ENCODE measurements at places on chromosomes 5 and 9. TPM values are rescaled to one million over a fixed set of nuclear protein-coding genes. Genes with fewer than 3 reads are reported as not detected.

Gene SLU7
- total RNA-seq, result 48.5 TPM

GRCh38 chr5:84791138-84791537 lies 406.5 kb upstream of the EDIL3 start:
- no peak for DNase-seq

DNA sequence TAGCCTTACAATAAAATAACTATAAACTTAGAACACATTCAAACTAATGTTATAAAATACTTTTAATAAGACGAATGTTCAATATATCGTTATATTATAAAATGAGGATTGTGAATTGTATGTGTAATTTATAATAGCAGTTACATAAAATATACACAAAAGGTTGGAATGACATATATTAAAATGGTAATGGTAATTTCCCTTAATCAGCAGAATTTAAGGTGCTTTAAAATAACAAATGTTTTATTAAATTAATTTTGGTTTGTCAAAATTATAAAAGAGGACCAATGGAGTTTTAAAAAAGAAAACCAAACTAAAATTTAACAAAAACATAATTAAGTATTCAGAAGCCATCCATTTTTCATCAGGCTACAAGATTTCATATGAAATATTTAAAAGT lies 164.3 kb upstream of the PRDM9 start:
- DNase-seq, result no peak

DNA sequence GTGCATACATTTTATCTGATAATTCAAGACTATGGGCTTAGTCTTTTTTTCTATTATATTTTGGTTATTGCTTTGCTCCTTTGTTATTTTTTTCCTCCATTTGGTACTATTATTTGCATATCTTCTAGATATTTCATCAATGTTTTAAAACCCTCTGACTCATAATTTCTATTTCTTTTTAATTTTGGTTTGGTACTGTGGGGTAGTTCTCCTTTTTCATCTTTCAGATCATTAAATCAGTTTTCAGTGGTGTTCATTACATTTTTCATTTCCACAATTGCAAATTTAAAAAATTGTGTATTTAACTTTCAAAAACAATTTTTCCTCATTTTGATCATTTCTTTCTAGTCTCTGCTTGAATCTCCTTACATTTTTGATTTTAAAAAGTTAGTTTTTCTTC lies 7.5 kb upstream of the FRMPD1 start:
- no peak for DNase-seq

- no peak for DNase-seq
Observed at GRCh38 chr5:66207800-66208561, 63.9 kb downstream of the SREK1 start.

Gene ENTPD2
- not detected for total RNA-seq

DNA sequence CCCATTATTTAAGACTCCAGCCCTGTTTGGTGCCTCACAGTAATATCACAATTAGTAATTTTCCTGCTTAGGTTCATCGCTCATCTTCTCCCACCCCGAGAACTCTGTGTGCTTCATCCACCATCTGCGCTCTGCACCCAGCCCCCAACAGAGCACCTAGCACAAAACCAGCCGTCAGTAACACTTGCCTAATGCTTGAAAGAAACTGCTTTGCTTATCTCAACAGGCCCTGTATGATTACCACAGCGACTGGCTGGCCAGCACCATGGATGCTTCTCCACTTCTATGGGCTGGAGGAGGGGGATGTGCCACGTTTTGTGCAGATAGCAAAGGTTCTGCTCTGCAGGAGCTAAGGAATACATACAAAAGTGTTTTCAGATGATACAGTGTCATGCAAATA lies 166.8 kb downstream of the SPOCK1 start:
- no peak for DNase-seq

Gene ROPN1L
- total RNA-seq, result not detected

Gene ORM1
- total RNA-seq, result 1.5 TPM

GRCh38 chr5:127229185-127229889 lies 61.3 kb upstream of the MEGF10 start:
- peak; percentile 50 for DNase-seq

- no peak for DNase-seq
Observed at GRCh38 chr5:81948349-81948748, 23.5 kb upstream of the ATG10 start.

GRCh38 chr9:27371382-27371781 lies 74.4 kb upstream of the EQTN start:
- DNase-seq, result no peak

Gene TAF1L
- total RNA-seq, result not detected

DNA sequence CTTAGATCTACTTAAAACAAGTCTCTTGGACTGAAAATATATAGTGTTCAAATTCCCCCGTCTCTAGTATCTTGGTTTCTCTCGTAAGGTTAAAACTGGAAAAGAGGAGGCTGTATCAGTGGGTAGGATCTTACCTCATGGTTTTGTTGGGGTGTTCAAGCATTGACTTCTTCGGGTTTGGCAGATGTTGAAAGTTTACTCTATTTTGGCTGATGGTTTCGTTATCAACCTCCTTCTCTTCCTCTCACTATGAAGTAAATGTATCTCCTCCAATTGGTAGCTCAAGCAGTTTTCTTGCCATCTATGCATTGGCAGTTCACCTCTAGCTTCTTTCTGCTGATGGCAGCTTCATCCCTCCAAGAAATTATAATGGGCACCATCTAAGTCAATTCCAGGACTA lies 506.5 kb upstream of the GRIN3A start:
- no peak for DNase-seq

GRCh38 chr9:77848897-77849296 lies 182.7 kb downstream of the GNAQ start:
- no peak for DNase-seq

DNA sequence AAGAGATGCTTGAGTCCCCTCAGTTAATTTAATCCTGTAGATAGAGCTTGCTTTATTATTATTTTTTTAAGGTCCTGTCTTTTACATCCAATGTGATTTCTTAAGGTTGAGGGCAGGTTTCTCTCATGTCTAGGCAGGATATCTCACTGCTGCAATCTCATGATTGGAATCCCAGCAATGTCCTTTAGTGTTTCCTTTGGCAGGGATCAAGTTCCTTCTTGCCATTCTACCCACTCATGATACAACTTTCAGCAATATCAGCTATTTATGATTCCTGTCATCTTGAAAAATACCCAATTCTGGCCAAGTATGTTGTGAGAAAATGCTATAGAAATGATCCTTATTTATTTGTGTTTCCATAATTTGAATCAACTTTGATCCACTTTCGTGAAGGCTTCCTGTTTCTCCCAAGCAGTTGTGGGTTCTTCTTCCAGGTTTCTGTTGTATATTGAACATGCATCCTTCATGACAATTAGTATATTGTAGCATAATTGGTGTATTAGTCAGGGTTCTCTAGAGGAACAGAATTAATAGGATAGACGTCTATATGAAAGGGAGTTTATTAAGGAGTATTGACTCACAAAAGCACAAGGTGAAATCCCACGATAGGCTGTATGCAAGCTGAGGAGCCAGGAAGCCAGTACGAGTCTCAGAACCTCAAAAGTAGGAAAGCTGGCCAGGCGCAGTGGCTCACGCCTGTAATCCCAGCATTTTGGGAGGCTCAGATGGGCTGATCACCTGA lies 18.4 kb upstream of the VPS13A start:
- DNase-seq, result no peak

DNA sequence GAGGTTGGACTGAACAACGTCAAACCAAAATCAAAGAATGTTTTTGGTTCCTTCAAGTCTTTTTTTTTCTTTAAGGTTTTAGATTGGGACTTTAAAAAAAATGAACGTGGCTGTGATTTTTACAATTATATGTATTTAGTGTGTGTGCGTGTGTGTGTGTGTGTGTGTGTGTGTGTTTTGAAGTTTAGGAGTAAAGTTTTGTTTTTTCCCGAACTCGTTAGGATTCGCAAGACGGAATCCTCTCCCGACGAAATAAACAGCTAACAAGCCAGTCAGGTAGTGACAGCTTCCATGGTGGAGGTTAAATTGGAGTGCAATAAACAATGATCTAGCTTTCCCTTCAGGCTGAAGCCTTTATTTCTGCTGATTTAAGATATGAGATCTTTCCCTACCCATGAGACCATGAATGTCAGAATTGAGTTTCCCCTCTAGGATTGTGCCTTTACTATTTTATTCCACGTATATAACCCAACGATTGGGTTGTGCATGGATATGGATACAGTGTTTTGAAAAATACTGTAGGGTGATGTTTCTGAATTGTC lies 1.2 kb downstream of the KIAA1958 start:
- DNase-seq, result peak; percentile 31

- DNase-seq, result no peak
Observed at GRCh38 chr5:32539981-32540845, 45.1 kb upstream of the SUB1 start.

GRCh38 chr5:69030358-69031062 lies 63.3 kb upstream of the SLC30A5 start:
- no peak for DNase-seq

Gene AGXT2
- not detected for total RNA-seq

DNA sequence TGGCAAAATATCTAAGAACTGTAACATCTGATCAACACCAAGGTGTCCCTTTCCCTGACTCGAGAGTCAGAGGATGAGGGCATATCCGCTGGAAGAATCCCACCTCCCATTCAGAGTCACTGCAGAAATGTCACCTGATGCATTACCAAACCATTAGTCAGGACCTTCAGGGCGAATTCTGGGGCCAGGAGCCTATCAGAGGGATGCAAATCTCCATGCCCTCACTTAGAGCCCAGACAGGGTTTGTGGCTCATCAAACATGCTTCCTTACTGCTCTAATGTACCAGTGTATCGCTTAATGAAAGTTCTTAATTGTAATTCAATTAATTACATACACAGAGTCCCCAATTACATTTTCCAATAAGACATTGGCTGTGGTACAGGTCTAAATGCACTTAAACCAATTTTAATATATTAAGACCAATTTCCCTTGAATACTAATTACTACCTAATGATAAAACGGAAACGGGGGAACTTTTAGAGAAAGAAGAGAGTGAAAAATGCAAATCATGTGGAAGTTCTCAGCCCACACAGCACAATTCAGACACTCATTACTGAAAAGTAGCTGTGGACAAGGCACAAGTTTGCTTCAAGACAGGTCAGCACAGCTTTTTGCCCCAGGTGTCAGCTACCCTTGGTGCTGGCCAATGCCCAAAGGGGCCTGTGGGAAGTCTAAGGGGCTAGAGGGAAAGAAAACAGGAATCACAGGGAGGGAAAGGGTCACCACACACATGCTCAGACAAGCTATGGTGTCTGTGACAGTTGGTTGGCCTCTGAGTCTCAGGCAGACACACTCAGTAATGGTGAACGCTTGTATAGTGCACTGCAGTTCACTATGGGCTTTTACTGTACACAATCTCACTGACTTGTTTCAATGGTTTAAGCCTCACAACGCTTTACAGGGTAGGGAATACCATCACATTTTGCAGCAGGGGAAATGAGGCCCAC lies 211.6 kb downstream of the MAPKAP1 start:
- DNase-seq, result no peak

Gene NEURL1B
- 20.2 TPM for total RNA-seq

DNA sequence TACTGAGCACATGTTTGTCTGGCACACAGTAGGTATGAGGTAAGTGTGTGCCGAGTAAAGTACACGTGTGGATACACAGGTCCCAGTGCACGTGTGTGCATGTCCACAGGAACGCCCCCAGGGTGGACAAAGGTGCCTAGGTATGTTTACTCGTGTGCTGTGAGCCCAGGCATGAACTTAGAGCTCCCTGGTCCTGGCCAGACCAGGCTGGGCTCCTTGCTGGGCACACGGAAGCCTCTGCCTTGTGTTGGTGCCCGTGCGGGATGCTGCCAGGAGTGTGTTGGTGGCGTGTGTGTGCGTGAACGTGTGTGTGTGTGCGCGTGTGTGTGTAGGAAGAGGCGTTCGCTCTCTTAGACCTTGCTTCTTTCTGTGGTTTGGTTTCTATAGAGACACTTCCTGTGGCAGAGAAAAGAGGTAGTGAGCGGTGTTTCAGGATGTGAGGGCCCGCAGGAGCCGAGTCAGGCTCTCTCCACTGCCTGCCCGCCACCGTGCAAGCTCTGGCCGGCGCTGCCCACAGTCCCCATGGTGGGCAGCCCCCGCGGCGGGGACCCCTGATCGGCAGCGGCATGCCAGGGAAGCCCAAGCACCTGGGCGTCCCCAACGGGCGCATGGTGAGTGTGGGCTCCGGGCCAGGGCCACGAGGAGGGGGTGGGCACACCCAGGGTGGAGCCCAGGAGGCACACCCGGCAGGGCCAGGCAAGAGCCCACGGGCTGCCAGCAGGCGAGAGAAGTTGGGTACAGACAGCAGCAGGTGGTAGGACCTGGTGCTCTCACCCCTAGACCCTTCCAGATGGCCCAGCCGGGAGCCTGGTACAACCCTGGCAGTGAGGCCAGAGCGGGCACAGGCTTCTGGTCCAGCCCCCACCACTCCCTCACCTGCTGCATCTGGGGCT lies at the start of gene RGS14:
Gene RGS14 (plus strand): TSS at position 466 of the 893 bp plus-strand sequence. CDS start 101 bp downstream, at position 567.
- DNase-seq, result no peak

Gene HTR1A
- not detected for total RNA-seq

DNA sequence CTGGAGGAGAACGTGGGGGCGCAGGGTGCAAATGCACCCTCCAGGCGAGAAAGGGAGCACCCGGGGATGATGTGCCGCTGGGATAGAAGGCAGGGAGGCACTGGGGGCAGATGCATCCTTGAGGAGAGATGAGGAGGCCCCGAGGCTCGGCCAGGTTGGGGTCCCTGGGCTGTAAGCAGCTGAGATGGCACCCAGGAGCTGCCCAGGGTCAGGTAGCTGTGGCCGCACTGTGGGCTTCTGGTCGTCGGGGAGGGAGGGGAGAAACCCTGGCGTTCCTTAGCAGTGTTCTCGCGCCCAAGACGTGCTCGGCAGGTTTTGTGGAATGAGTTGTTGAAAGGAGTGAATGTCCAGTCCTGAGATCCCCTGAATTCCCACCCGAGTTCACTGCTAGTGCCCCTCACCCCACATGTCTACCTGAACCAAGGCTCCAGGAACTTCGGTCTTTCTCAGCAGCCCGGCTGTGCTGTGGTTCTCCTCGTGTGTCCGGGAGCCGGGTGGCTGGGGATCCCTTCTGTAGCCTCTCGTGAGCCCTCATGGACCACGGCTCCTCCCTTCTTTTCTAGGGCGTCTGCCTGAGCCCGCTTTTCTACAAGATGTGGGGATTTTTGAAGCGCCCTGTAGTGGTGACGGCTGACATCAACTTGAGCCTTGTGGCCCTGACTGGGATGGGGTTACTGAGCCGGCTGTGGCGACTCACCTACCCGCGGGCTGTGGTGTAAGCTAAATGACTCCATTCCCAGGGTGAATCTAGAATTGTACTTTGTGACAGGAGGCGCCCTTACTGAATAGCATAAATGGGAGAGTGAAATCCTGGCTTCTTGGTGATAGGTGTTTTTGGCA lies 1.1 kb downstream of the POMT1 start:
- DNase-seq, result peak; percentile 23

DNA sequence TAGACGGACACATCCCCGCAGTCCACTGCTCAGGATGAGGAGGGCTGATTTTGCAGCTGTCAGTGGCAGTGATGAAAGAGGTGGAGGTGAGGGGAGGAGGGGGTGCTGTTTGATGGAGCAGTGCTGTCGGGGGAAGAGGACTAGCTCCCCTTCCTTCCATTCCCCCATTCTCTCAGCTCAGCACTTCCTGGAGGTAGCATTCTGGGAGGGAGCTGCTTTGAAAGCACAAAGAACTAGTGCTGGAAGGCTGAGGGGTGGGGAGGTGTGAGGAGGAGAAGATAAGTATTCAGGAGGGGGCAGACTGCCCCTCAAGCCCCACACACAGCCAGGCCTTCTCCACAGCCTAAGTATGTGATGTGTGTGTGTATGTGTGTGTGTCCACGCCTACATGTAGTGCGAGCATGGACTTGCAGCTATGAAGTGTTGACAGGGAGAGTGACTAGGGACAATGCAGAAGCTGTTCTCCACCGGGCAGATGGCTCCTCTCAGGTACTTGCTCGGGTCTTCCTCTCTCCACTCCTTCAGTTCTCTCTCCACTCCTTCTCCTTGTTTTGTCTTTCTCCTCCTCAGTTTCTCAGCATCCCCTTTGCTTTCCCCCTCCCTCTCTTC lies 65.5 kb upstream of the HSPA9 start:
- DNase-seq, result no peak

Gene RNF44
- total RNA-seq, result 38.7 TPM

Gene PCA3
- total RNA-seq, result 0.30 TPM

Measured in neural progenitor cell (in vitro differentiated cells).